ENCODE measurements at places on chromosomes 4 and X.
A peak's percentile ranks its signal among the peaks of the same experiment; 100 is the strongest.

DNA sequence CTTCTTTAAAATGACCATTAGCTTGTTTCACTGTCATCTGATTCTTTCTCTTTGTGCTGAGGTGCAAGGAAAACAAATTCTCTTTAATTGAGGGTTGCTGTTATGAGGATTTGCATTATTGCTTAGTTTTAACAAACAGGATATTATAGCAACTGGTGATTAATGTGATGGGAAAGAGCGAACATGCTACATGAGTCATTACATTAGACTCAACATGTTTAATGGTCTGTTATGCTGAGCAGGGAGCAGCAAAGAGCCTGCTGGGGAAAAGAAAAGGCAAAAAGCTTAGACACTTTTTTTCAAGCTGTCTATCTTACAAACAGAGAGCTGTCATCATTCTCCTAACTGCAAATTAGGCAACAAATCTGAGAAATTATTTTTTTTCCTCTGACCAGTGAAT, 230.5 kb upstream of the LCORL start:
- no peak for DNase-seq

- DNase-seq = no peak
Measured at GRCh38 chr4:108965016-108965415, 202.2 kb upstream of the ETNPPL start.

DNA sequence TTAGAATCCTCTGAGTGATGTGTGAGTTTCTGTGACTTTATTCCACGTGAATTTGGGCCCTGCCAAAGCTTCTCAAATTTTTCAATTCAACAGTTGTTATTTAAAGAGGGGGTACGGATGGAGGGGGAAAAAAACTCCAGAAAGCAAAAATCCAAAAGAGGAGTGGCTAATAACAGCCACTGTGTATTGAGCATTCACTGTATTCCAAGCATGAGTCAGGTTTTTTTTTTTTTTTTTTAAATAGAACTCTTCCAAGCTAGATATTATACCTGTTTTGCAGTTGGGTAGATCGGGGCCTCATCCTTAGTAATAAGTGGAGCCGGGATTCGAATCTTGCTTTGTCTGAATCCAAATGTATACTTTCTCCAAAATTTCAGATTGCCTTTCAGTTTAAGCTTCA, 6.4 kb upstream of the RHOH start:
- DNase-seq = no peak

- no peak for DNase-seq
Measured at GRCh38 chr4:113553082-113553481, 208.5 kb downstream of the CAMK2D start.

DNA sequence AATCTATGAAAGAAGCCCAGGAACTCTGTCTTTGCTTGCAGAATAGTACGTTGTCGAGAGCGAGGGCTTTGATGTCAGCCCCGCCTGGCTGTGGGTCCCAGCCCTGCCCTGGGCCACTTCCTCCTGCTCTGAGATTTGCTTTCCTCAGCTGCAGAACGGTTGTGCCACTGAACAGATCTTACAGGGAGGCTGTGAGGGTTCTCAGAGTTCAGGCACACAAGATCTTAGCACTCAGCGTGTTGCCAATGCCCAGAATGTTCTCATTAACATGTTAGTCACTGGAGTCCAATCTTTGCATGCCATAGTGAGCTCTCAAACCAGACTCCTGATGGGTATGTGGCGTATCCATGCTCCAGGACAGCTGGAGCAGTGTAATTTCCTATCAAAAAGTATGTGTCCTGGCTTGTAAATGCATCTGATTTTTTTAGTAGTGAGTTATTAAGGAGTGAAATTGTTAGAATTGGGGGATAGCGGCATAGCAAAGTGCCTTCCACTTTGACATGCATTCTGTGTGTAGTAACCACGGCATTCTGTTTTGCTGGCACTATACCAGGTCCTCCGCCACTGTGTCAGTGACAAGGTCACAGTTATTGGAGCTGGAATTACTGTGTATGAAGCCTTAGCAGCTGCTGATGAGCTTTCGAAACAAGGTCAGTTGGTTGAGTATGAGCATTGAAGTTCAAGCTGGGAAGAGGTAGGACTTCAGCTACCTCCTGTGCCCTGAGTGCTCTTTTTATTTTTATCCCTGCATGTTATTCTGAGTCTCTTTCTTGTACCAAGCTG, 31.6 kb downstream of the TKTL1 start:
- DNase-seq = no peak

DNA sequence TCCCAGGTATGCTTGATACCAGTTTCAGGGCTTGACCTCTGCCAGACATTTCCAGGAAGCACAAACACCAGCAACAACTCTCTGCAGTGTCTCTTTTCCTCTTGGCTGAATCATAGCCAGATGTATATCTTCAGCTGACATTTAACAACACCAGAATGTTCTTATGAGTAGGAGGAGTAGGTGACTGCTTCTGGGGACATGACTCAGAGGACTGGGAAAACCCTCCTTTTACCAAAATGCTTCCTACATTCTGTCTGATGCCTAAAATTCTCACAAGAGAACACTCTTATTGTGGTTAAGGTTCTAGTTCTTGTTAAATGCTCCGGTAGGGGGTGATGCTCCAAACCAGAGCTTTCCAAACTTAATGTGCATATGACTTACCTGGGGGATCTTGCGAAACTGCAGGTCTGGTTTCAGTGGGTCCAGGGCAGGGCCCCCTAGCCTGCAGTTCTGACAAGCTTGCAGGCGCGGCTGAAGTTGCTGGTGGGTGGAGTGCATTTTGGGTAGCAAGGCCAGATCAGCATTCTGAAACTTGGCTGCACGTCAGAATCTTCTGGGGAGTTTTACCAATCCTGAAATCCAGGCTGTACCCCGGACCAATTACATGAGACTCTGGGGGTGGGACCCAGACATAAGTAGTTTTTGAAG, 329.3 kb upstream of the RPS6KA3 start:
- peak; percentile 33 for DNase-seq

DNA sequence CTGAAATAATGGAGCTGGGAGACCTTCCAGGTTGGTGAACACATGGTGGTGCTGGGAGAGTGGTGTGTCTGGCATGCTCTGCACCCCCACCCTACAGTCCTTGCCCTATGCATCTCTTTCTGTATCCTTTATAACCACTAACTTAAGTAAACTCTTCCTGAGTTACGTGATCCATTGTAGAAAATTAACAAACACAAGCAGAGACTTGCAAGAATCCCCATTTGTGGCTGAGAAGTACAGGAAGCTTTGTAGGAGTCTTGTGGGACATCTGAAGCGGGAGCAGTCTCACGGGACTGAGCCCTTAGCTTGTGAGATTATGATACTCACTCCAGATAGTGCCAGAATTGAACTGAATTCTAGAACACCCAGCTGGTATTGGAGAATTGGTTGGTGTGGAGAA, 14.3 kb upstream of the FAM13A start:
- DNase-seq = no peak

GRCh38 chr4:168562041-168562571, 65.3 kb downstream of the PALLD start:
- no peak for DNase-seq

DNA sequence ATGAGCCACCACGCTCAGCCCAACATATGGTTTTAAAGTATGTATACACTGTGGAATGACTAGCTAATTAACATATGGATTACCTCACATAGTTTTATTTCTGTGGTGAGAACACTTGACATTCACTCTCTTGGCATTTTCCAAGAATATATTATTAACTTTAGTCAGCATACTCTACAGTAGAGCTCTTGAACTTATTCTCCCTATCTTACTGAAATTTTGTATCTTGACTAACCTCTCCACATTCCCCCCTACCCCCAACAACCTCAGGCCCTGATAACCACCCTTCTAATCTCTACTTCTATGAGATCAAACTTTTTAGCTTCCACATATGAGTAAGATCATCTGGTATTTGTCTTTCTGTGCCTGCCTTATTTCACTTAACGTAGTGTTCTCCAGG, 38.6 kb upstream of the AGA start:
- no peak for DNase-seq

GRCh38 chr4:26048378-26048882, 134.4 kb downstream of the SMIM20 start:
- peak; percentile 87 for DNase-seq

DNA sequence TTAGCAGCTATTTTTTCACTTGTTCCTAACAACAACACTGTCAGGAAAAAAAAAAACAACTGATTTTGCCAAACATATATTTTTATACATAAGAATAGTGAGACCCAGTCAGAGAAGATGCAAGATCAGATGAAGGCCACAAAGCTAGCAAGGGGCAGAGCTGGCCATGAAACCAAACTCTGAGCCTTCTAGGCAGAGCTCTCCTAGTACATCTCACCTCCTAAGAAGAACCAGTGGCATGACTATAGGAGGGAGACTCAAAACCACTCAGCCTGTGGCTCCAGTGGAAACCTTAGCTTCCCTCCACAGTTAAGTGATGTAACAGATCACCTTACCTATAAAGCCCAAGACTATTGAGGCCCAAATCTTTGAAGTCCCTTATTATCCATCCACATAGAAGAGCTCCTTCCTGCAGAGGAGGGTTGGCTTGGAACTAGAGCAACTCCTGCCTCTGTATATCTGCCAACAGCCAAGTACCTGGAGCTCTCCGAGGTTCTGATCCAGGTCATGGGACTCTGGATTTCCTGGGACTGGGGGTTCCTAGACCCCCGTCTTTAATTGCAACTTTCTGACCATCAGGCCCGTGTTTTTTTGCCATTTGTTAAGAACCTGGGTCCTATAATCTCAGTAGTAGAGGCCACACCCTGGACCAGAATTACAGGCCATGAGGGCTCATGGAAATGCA, 136.5 kb downstream of the SH3KBP1 start:
- no peak for DNase-seq

DNA sequence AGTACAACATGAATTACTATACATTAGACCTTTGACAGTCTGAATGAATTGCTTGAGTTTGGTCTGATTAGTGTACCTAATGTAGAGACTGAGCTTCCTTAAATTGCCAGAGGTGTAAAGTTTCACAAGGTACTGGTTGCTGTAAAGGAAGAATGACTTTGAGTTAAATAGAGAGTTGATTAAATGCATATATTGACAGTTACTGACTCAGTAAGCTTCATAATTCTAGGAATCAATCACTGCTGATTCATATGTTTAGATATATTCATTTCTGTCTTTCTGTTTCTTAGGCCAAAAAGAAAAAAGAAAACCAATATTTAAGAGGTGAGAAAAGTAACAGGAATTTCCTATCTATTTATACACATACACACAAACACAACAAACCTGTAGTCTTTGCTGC, 16.2 kb upstream of the ART3 start:
- no peak for DNase-seq

- no peak for DNase-seq
Measured at GRCh38 chr4:152399246-152399645, 136.6 kb downstream of the FBXW7 start.

GRCh38 chrX:78314561-78314960, 12.8 kb downstream of the CYSLTR1 start:
- no peak for DNase-seq

GRCh38 chrX:12567857-12568256, 223.4 kb upstream of the PRPS2 start:
- no peak for DNase-seq

GRCh38 chr4:109735566-109736365, 5.9 kb upstream of the PLA2G12A start:
- no peak for DNase-seq

- no peak for DNase-seq
Measured at GRCh38 chr4:15894393-15894792, 44.1 kb downstream of the FGFBP1 start.

- DNase-seq = no peak
Measured at GRCh38 chrX:124619710-124620109, 273.3 kb downstream of the SH2D1A start.

GRCh38 chr4:2813446-2814405, 20.8 kb downstream of the SH3BP2 start:
- DNase-seq = no peak

DNA sequence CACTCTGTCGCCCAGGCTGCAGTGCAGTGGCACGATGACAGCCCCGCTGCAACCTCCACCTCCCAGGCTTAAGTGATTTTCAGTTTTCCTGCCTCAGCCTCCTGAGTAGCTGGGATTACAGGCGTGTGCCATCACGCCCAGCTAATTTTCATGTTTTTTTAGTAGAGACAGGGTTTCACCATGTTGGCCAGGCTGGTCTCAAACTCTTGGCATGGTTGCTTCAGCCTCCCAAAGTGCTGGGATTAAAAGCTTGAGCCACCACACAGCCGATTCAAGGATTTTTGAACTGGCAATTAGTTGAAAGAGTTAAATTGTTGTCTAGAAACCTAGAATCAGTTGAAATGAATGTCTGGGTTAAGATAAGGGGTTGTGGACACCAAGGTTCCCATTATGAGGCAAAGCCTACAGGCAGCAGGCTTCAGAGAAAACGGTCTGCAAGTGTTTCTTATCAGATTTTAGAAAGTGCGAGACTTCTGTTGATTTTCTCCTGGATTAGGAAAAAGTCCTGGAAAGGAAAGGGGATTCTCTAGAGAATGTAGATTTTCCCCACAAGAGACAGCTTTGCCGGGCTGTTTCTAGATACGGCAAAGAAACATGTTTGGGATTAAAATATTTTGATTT, 8.3 kb upstream of the CCNI start:
- DNase-seq = no peak

GRCh38 chr4:185255868-185256267, 46.5 kb downstream of the SNX25 start:
- DNase-seq = no peak

- DNase-seq = no peak
Measured at GRCh38 chrX:37509349-37509748, 62.1 kb upstream of the LANCL3 start.

GRCh38 chr4:55447108-55447708, 51.5 kb downstream of the TMEM165 start:
- no peak for DNase-seq

DNA sequence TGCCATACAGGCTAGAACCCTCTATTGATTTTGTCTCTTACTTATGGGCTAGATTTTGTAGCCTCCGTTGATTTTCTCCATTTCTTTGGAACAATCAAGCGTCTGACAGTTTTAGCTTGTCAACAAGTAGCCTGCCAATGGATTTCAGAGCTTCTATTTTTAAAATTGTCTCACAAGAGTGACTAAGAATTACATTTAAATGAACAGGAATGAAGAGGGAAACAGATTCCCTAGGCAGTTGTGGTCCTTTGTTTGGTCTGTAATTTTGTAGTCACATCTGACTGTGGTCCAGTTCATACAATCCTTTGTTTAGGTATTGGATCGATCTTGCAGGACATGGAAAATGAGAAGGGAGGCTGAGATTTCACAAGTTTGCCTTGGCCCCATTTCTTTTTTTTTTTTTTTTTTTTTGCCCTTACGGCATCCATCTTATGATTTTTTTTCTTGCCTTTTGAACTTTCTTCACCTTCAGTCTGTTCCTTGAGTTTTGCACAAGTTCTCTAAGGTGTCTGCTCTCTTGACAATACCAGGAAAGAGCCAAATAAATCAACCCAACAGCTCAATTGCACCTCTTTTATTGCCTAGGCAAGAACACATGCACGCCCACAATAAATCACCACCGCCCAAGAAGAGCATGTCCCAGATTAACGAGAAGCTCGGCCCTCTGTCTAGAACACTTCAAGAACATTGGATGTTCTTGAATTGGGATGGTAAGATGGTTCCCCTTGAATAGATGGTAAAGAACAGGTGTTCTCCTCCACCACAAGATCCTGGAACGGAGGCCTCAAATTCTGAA, 86.5 kb upstream of the EGFL6 start:
- DNase-seq = no peak
